ENCODE measurements at places on chromosomes 7 and 10. TPM values are rescaled to one million over a fixed set of nuclear protein-coding genes. Genes with fewer than 3 reads are reported as not detected.

EVX1 gene
- total RNA-seq: not detected

ITPRID1 gene
- total RNA-seq: not detected

GRCh38 chr10:23859598-23859997, 349.3 kb upstream of the KIAA1217 start:
- no peak for DNase-seq

DNA sequence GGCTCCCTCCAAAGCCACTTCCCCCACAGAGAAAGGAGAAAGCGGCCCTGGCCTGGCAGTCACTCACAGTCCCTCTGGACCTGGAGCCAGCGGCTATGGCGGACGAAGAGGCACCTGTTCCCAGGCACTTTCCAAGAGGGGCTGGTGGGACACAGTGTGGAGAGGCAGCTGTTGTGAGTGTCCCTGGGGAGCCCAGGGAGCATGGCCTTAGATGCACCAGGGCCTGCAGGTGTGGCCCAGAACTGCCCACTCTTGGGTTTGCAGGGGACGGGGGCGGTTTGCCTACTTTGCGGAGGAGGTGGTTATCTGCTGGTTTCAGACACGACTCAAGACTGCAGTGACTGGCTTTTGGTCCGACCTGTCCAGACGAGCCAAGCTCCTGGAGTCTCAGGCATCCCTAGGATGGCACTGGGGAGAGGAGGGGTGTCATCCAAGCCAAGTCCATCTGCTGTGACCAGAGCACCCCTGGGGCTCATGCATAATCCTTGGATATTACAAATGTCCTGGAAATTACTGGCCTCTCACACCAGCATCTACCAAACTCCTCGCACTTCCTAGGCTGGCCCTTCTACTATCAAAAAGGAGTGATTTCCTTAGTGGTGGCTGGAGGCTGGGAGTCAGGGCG, 18.4 kb downstream of the CTBP2 start:
- no peak for DNase-seq

Measured in Daoy (cell line).